ENCODE measurements at places on chromosomes 7 and 10.
A peak's percentile ranks its signal among the peaks of the same experiment; 100 is the strongest.

DNA sequence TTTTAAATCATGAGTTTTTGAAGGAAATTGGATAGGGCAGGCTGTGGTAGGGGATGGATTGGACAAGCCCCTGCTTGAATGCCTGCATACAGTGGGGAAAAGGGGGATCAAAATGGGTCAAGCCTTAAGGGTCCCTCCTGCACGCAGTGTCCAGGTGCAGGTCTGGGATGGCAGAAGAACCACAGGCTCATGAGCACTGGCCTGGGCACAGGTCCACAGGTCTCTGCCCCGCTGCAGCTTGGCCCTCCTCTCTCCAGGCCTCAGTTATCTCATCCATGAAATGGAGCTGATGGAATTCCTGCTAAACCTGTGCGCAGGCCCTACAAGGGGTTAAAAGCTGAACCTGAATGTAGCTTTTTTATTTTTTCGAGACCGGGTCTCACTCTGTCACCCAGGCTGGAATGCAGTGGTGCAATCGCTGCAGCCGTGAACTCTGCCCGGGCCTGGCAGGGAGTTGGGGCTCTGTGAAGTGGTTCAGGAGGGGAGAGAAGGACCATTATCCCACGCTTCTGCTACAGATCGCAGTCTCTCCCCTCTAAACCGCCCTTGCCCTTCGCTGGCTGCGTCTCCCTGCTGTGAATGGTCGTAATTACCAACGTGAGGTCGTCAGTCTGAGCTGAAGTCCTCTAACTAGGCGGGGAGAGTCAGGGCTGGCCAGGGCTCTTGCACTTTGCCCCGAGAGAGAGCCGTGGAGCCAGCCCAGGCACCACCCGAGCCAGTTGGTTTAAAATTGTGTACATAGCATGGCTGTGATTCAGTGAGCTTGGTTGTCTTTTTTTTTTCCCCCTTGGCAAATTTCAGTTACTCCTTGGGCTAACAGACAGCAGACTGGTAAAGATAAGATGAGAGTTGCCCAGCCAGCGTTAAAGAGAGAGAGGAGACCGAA, 77.5 kb upstream of the GTF2I start:
- no peak for DNase-seq

GRCh38 chr7:89728481-89728880, 425.8 kb upstream of the STEAP1 start:
- no peak for DNase-seq

DNA sequence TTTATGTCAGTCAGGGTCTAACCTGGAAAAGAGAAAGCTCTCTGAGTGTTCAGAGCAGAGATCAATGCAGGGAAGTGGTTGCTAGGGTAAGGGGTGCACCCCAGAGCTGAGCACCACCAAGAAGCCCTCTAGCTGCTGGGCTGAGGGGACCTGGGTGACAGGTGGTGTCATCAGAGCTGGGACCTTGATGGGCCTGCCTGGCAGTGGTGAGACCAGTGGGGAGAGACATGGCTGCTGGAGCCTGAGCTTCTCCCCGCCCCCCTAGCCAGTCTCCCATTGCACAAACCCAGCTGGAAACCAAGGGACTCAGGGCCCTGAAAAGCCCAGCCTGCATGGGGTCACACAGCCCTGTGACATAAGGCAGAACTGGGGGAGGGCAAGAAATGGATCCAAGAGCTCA, 49.1 kb upstream of the OSBPL3 start:
- no peak for DNase-seq

DNA sequence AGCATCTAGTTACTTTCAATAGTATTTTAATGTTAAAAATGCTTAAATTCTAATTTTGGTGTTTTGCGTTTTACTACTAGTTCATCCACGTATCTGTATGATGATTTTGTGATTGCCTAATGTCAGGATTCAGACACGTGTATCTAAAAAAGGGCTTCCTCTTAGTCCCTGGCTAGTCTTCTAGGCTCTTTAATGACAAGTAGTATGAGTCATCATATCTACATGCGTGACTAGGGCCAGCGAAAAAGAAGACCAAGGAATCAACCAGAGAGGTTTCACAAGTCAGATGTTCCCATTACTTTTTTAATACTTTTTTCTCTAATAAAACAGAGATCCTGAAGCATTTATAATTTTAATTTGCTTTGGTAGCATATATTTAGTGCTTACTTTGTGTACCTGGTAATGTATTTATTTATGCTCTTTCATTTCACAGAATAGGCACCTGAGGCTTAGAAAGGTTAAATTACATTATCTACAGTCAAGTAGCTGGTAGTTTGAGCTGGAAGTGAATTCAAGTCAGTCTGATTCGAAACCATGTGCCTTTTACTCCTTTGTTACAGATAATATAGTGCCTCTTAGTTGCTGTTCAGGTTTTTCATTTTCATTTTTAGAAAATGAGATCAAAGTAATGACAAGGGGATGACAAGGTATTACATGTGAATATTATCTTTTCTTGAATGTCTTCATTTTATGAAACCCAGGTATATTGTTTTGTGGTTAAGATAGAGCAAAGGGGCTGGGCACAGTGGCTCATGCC, 140.3 kb downstream of the FOXP2 start:
- DNase-seq: no peak

GRCh38 chr7:146375170-146375569, 258.6 kb downstream of the CNTNAP2 start:
- no peak for DNase-seq

GRCh38 chr10:62769574-62770242, 34.8 kb upstream of the ADO start:
- DNase-seq: no peak

DNA sequence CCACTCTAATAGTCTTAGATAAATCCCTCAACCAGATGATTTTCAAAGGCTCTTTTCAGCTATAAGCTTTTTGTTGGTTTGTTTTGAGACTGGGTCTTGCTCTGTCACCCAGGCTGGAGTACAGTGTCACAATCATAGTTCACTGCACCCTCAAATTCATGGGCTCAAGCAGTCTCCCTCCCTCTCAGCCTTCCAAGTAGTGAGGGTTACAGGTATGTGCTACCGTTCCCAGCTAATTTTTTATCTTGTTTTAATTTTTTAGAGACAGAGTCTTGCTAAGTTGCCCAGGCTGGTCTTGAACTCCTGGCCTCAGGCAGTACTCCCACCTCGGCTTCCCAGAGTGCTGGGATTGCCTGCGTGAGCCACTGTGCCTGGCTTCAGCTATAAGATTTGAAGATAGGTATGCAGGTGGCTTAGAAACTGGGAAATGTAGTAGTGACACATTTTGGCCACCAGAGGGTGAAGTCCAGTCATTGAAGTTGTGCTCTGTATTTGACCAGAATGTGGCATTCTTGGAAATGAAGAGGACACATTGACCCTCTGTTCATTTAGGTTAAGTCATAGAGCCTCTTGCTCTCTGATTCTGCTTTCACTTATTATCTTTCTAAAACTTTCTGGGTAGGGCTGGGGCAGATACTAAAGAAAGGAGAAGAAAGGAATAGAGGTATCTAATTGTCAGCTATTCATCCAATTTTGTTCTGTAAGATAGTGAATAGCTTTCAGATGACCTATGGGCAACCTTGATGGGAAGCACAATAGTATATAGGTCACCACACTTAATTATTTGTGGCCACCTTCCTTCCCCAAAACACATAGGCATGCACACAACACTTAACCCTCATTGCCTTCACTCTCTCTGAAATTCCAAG, 36.0 kb downstream of the R3HCC1L start:
- no peak for DNase-seq

- no peak for DNase-seq
Measured at GRCh38 chr7:995571-995970, 12.6 kb downstream of the CYP2W1 start.

DNA sequence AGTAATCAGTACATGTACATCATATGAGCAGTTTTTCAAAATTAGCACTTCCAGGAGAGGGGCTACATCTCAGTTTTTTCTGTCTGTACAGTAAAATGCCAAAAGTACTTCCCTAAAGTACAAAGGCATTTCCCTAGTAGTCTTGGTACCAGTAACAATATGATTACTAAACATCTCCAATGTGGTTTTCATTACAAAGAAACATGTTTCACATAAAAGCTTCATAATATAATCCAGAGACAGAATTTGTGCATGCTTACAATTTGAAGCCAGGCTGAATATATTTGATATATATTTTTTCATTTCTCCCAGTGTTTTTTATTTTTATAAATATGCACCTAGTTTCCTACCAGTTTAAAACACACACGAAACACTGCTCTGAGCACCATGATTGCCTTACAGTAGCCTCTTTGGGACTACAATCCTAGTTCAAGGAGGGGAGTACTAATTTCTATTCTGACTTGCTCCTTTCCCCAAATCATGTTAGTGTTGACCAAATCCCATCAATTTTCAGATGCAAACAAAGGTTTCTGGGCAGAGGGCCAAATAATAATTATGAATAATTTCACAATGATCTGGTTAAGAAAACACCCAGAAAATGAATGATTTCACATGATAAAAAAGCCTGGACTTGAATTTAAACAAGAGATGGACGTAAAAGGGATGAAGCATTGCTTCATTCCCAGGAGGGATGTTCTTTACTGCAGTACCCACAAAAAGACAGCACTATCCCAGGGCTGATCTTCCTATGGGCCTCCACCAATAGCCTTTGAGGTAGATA, 201.3 kb downstream of the SLC25A13 start:
- DNase-seq: no peak

- no peak for DNase-seq
Measured at GRCh38 chr10:95304463-95304862, 13.7 kb upstream of the PDLIM1 start.

- no peak for DNase-seq
Measured at GRCh38 chr7:81206217-81206616, 287.4 kb upstream of the SEMA3C start.

DNA sequence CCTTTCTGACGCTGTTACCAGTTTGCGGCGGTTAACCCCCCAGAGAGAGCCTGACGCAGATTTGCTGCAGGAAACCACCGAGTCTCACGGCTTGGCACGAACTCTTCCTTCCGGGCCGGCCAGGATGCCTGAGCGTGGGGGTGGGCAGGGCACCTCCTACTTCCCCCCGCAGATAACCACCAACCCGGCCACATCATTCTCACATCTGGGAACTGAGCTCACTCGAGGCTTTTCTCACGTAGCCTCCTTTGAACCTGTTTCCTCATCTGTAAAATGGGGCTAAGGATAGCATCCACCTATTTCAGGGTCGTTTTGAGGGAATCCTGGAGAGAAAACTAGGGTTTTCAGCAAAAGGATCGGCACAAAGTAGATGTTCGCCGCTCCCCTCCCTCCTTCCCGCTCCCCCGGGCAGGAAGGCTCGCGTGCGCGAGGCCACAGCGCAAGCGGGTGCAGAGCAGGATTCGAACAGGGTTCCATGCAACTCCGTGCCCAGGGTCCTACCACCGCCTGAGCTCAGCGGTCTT, 23.6 kb downstream of the DDIT4 start:
- DNase-seq: peak; percentile 78

DNA sequence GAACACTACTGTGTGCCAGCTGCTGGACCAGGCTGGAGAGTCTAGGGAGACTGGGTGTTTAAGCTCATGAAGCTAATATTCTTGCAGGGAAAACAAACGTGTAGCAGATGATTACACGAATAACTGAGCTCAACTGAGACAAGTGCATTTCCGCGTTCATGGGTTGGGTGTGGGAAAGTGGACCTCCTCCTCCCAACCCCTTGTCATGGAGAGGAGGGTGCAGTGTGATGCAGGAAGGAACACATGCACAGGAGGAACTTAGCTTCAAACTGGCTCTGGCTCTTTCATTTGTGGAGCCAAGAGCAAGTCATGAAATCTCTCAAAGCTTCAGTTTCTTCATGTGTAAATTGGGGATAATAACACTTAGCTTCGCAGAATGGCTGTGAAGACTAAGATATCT, 204.3 kb downstream of the ARHGAP12 start:
- peak; percentile 42 for DNase-seq

- no peak for DNase-seq
Measured at GRCh38 chr7:157375410-157375809, 38.6 kb downstream of the DNAJB6 start.

DNA sequence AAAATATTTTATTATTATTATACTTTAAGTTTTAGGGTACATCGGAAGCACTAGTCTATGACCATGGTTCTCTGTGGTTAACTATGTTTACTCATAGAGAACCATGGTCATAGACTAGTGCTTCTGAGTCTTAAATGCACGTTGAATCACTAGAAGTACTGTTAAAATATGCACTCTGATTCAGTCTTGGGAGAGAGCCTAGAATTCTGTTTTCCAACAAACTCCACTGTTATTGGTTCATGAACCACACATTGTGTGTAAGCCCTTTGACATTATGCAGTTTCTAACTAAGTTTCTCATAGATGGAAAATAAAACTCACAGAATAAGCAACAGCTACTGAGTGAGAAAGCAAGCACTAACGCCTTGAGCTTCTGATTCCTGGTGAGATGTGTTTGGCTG, 1120.6 kb downstream of the SORCS1 start:
- DNase-seq: no peak

DNA sequence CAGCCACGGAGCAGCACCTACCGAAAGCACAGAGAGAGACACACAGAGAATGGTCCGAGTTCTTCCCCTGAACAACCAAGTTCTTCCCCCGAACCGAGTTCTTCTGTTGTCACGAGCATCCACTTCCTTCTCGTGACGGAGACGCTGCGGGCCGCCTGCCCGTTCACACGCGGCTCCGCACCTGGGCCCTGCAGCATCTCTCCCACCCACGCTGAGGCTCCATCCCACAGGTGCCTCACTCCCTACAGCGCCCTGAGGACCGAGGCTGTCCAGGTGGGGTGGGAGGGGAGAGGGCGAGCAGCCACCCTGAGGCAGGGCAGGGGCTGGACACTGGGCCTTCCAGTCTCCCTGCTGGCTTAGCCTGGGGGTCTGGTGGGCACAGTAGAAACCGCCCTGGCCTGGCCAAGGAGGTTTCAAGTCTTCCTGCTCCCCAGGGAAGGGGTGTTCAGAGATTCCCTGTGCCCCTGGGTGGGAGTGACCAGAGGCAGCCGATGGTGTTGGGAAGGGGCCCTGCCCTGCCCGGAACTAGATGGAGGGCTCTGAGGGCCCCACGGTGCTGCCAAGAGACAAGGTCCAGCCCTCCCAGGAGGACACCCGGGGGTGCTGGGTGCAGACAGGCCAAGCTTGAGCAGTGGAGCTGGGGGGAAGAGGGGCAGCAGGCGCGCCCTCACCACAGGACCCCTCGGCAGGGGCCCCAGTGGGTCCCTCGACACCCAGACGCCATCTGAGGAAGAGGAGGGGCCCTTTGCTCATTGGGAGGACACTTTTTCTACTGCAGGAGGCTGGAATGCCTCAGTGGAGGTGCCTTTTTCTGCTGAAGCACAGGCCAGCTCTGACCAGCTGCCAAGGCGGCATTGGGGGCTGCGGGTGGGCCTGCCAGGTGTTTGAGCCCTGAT, 5.2 kb upstream of the NKX6-2 start:
- DNase-seq: no peak

GRCh38 chr10:13848520-13849445, 262.0 kb downstream of the PRPF18 start:
- DNase-seq: no peak

GRCh38 chr7:128022631-128023532, 8.4 kb downstream of the LRRC4 start:
- DNase-seq: peak; percentile 64

- DNase-seq: no peak
Measured at GRCh38 chr7:118286131-118286530, 61.6 kb downstream of the ANKRD7 start.

- DNase-seq: no peak
Measured at GRCh38 chr7:54956865-54957264, 62.0 kb upstream of the EGFR start.

Data from left hindlimb (tissue), 1 donor.